ENCODE measurements at places on chromosomes 7 and 10.

GRCh38 chr7:29606287-29606721, 42.7 kb downstream of the PRR15 start:
- no peak for DNase-seq

DNA sequence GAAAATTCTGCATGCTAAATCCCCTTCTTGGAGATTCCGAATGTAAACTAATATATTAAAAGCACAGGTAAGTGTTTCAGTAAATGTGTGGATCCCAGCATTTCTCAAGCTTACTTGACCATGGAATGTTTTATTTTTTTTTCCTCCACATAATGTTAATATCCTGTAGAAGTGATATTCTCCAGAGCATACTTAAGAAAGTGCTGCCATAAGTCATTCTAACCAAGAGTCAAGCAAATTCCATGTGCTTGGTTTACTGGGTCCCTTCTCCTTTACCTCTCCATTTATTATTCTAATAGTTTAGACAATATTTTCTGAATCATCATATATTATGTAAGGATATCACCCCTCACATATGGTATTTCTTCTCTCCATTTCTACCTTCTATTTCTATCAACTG, 266.9 kb upstream of the HPS1 start:
- DNase-seq: no peak

- DNase-seq: no peak
Observed at GRCh38 chr7:15457990-15458955, 103.5 kb downstream of the AGMO start.

DNA sequence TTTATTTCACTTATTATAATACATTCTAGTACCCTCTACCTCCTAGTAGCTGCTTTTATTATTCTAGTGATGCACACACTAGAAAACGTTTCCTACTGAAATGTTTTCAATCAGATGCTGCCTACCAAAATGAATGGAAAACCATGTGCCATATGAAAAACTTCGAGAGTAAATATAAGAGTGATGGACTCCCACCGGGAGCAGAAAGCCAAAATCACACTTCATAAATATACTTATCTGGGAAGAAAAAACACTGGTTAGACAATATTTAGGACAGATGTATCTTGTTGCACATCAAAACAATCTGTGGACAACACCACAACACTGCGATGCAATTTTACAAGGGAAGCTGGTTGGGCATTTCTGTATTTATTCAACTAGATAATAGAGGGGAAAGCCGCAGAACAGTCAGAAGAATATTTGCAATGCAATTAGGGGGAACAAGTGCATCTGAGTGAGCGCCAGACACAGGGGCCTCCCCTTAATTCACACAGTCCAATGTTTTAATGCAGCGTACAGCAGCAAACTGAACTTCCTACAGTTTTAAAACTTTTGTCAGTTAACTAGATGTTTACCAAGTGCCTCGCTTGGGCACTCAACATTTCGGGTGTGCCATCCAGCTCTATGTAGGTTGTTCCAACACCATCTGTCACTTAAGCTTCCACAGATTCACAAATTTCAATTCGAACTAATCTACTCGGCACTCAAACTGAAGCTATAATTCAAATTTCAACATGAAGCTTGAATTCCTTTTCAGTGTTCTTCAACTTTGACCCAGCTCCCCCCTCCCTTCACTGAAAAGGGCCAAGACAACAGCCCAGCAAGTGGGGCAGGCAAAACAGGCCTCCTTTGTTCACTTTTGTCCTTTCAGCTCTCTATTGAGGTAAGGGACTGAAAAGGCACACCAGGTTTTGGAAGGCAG, 7.4 kb downstream of the NRCAM start:
- peak; percentile 53 for DNase-seq

DNA sequence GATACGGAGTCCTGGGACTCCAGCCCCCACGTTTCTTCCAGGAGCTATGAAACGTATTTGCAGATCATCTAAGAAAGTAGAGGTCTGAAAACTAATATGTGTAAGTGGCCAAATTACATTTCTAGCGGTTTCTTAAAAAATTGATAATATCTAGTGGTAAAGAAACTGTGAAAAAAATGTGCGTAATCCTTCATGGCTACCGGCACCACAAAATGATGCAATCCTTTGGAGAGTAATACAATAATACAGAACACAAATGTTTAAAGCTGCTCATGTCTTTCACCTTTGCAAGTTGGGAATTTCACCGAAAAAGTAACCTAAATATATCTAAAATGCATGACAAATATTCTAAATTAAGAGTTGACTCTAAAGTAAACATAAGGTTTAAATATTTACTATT, 742.1 kb downstream of the GRID1 start:
- no peak for DNase-seq

GRCh38 chr7:85535974-85536729, 349.3 kb upstream of the SEMA3D start:
- no peak for DNase-seq

DNA sequence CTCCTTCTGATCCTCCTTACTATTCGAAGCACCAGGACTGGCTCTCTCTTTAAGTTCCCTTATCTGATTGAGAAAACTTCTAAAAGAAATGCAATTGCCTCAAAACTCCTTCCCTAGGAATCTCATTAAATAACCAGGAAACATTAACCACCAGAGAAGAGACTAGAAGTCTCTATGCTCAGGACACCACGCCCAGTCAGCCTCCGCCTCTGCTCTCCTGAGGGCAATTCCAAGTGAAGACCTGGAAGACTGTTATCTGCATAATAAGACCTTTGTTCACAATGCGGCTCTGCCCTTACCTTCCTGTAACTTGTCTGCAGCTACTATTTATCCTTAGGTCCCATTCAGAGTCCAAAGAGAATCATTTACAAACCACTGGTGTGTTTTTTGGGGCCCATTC, 78.8 kb downstream of the ELMO1 start:
- DNase-seq: no peak

Measured in putamen (tissue), 1 donor.